ENCODE measurements at places on chromosomes 11 and 22.

GRCh38 chr11:30488304-30488998, 97.7 kb downstream of the MPPED2 start:
- DNase-seq = no peak

DNA sequence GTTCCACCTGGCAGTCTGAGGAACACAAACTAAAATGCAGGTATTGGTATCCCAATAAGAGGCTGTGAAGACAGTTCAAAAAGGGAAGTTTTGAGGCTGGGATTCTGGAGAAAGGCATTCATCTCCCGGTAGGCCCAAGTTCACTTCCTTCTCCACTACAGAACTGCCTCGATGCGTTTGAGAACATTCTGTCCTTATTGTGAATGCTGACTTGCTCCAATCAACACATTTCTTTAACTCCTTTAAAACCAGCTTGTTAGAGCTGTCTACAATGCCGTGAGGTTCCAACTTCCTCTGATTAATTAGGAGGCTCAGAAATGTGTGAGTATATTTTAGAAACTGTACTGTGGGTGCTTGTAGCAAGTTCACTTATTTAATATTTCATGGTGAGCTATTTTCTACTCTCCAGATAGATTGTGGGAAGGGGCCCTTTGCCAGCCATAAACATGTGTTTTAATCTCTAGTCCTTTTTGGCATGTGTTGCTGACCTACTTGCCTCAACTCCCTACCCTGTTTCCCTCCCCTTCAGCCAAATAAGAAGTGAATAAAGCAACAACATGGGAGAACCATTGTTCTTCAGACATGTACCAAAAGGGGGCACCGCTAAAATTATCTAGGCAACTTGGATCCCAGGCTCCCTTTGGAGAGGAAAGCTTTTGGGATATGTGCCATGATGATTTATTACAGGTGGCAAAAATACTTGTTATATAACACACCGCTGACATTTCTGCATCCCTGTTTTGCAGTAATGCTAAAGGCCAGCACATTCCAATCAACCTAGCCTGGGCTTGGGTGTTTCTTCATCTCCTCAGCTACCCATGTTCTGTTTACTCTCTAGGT, 245.6 kb downstream of the BLID start:
- DNase-seq = no peak

- DNase-seq = no peak
These were observed 17.7 kb downstream of the MGAT3 start for GRCh38 chr22:39474351-39475111.

DNA sequence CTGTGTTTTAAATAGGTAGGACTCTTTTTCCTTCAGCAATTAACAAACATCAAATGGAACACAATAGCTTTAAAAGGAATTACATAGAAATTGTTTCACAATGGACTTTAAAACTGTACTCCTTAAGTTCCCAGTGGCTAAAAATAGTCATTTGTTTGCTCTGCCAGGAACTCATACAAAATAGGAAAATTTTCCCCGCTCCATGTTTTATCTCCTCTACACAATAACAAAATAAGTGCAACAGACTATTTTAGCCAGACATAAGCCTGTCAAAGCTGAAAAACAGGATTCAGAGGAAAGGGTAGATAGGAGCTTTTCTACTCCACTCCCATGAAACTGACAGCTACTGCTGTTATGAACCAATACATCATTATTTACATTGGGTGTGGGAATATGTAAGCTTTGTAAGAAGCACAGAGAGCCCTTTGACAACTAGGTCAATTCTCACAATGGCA, 90.1 kb downstream of the STK33 start:
- DNase-seq = no peak

- no peak for DNase-seq
These were observed 1005.9 kb downstream of the BRD1 start for GRCh38 chr22:48821727-48822126.

DNA sequence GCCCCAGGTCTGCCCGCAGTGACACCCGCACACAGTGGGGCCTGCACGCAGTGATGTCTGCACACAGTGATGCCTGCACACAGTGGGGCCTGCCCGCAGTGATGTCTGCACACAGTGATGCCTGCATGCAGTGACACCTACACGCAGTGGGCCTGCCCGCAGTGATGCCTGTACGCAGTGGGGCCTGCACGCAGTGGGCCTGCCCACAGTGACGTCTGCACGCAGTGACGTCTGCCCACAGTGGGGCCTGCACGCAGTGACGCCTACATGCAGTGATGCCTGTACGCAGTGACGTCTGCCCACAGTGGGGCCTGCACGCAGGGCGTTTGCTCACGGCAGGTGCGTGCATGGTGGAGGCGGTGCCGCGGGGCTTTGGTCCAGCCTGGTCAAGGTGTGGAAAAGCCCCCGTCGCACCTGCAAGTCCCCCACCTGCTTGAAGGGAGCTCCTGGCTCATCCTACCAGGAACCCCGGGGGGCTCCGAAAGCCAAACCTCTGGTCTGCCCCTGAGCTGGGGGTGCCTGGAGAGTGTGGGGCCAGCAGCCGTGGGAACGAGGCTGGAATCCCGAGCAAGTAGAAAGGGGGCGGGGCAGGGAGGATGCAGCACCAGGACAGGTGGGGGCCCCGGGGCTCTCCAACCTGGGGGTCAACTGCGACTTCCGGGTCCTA, 8.9 kb upstream of the SYT8 start:
- no peak for DNase-seq

DNA sequence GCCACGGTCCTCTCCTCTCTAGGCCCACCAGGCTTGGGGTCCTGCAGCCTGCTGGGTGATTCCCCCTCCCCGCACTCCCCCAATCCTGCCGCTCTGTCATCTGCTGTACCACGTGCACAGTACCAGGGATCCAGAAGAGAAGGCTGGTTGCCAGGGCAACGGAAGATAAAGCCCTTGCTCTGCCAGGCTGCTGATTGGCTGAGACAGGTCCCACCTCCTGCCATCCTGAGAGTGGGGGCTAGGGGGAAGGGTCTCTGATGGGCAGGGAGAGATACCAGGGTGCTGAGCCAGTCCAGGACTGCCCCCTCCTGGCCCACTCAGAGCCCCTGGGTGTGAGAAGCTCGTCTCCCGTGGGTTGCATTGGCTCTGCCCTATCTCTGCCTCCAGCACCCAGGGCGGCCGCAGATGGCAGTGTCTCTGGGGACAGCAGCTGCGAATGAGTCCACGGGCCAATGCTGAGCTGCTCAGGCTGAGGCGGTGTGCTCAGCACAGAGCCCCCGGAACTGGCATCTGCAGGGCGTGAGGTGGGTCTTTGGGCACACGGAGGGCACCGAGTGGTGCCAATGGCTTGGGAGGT, at the start of gene SMIM45:
Gene SMIM45, plus strand, starts transcription at position 253 of the 577 bp plus-strand sequence.
- no peak for DNase-seq

- DNase-seq = no peak
These were observed 30.5 kb downstream of the CHKA start for GRCh38 chr11:68090706-68091105.

DNA sequence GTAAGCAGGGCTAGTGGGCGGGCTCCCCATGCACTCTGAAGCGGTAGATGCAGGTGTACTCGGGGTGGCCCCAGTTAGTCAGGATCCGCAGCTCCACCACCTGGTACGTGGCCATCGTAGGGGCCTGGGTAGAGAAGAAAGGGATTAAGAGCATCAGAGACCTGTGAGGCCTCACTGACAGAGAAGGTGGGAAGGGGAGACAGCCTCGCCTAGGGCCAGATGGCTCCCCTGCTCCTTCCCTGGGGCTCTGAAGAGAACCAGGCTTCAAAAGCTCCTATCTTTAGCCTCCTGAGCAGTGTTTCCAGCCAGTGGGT, 19.6 kb downstream of the SUN2 start:
- no peak for DNase-seq

DNA sequence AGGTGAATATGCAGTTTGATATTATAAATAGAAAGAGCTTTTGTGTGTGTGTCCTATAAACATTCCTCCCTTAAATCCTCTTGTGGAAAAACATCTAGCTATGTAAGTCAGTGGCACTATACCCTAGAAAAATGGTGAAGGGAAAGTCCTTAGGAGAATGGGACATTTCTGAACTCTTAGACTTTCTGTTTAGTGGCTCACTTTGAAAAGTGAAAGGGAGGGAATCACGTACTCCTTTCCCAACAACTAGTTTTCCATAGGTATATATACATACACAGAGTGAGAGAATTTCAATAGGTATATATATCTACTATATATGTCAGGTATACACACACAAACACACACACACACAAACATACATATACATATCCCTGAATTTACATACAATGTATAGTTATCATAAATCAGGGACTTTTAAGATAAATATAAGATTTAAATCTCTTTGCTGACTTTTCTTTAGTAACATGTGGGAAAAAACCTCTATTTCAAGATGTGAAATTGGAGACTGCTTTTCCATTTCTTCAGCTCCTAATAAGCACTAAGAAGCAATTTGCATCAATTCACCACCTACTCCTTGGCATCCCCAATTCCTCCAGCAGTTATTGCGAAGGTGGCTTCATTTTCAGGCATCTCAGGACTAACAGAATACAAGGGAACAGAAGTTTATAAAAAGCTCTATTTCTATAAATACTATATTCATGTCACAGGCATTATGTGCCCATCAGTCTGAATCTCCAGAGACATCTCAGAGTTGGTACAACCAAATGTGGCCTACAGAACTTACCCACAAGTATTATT, 13.5 kb upstream of the DDX17 start:
- no peak for DNase-seq

DNA sequence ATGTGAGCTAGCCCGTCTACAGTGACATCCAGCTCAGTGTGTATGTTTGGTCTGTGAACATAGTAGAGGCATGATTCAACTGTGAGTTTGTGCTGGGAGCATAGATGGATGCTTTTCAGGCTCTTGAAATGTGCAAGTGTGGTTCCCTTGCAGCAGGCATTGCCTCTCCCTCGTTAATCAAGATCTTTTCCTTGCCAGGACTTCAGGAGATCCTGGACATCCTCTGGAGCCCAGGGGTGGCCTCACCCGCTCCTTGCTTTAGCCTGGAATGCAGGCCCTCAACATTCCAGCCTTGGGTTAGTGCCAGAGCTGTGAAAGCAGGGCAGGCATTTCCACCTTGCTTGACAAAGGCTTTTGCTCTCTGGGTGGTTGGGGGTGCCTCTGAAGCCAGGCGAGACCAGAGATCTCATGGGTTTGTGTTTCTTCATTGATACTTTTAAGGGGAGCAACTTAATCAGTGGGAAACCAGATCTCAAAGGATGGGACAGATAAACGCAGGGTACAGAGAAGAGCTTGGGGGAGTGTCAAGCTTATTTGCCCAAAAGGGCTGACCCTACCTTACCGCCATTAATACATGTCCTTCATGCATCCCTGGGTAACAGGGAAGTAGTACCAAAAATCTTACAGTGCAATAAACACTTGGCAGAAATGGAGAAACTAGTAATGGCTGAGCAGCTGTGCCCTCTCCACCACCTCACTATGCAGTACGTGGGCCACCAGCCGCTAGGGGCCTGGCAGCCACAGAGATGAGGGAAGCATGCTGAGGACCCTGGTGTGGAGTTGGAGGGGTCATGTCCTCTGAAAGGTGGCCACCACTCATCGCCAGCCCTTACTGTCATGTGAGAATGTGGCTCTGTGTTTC, 72.1 kb downstream of the PTPRJ start:
- DNase-seq = no peak

GRCh38 chr11:131910523-131911387, 540.3 kb downstream of the NTM start:
- DNase-seq = no peak

DNA sequence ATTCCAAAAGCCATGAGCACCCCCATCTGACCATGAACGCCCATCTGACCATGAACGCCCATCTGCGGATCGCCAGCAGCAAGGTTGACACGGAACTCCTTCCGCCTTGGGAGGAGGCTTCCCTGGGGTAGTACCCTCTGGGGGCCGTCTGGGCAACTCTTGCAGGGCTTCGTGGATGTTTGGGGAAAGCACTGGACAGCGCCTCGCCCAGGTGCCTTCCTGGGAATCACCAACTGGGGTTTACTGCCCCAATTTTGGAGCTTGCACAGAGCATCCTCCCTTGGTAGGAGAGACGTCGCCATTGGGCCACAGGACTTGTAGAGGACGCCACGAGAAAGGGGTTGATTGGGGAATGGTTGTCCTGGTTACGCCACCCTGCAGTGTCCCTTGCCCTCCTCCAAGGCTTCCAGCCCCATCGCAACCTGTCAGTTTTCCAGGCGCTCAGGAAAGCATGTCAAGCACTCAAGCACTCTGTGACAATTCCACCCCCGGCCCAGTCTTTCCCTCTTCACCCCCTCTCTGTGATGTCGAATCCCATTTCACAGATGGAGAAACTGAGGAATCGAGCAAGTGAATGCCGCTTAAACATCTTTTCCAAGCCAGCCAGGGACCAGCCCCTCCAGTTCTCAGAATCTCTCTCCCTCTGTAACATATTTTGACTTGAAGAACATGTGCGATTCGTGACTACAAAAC, 914 bp upstream of the PRDM11 start:
- no peak for DNase-seq

GRCh38 chr11:2175659-2176058, 4.0 kb upstream of the TH start:
- no peak for DNase-seq

DNA sequence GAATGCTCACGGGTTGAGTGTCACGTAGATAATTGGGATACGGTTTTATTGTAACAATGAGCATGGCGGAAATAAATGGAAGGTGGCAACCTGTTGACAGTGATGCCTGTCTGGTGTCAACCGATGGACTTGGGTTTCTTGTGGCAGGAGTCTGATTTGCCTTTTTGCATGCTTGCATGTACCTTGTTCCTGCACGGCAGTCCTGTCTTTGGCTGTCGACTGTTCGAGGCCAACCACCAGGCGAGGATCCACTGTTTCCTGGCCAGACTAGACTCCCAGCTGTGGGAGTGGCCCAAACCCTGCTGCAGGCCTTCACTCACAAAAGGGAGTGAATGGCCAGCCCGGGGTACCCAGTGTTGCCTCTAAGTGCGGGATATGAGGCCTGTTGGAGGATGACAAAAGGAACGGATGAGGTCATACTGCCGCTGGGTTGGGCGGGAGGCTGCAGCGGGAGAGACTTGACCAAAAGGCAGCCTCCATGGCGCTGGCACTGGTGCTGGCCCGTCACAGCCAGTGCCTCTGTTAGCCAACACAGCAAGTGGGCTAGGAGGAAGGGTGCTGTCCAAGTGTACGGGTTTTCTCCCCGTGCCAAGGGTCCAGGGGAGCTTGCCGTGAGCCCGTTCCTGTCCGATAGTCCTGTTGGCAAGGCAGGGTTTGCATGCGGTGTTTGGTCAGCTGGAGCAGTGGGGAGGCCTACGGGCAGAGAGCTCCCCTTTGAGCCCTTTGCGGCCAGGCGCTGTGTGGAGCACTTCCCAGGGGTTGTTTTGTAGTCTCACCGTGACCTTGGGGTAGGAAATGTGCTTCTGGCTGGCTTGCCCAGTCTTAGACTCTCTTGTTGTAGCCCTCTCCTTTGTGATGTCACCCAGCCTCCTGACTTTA, 974 bp downstream of the DGCR8 start:
- DNase-seq = no peak

- no peak for DNase-seq
These were observed 102.4 kb downstream of the MICAL2 start for GRCh38 chr11:12212821-12213185.

DNA sequence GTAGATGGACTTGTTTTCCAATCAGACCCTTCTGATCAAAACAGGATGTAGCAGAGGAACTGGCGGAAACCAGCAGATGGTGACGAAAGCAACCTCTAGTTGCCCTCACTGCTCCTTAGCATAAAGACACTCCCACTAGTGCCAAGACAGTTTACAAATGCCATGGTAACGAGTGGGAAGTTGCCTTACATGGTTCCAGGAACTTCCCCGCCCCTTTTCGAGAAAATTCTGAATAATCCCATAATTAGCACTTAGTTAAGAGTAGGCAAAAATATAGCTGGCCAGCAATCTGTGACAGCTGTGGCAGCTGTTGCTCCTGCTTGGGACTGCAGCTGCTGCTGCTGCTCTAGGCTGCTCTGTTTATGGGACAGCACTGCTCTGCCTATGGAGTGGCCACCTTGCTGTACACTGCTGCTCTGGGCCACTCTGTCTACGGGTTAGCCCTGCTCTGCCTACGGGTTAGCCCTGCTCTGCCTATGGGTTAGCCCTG, 33.4 kb upstream of the SORL1 start:
- DNase-seq = peak; percentile 11
